ENCODE measurements at places on chromosomes 12 and 14. TPM values are rescaled to one million over a fixed set of nuclear protein-coding genes. Genes with fewer than 3 reads are reported as not detected.

The DUSP6 gene
- total RNA-seq: 75.9 TPM

The CCDC38 gene
- under 0.01 TPM for total RNA-seq

The GLIPR1L1 gene
- total RNA-seq: not detected

The RPS6KL1 gene
- total RNA-seq: 0.96 TPM

The ARHGAP9 gene
- total RNA-seq: 0.38 TPM

The APOF gene
- not detected for total RNA-seq

The VWF gene
- 4.4 TPM for total RNA-seq

The LMNTD1 gene
- 0.38 TPM for total RNA-seq

The LETMD1 gene
- 18.0 TPM for total RNA-seq

The GSKIP gene
- total RNA-seq: 44.7 TPM

The ANKS1B gene
- total RNA-seq: 0.38 TPM

The PPP1R1A gene
- not detected for total RNA-seq

The SLC10A1 gene
- total RNA-seq: not detected

The YAF2 gene
- total RNA-seq: 11.3 TPM

The LRRC10 gene
- total RNA-seq: not detected

The MMP14 gene
- 383 TPM for total RNA-seq

The SLC35F4 gene
- total RNA-seq: not detected
